Stimulated activated CD4-positive, alpha-beta T cell treated with anti-CD3 and anti-CD28 coated beads, Interleukin-15, amount 100 ng/mL, for 48 hours (primary cell): ENCODE measurements at places on chromosomes 16 and 17.
A peak's percentile ranks its signal among the peaks of the same experiment; 100 is the strongest.

DNA sequence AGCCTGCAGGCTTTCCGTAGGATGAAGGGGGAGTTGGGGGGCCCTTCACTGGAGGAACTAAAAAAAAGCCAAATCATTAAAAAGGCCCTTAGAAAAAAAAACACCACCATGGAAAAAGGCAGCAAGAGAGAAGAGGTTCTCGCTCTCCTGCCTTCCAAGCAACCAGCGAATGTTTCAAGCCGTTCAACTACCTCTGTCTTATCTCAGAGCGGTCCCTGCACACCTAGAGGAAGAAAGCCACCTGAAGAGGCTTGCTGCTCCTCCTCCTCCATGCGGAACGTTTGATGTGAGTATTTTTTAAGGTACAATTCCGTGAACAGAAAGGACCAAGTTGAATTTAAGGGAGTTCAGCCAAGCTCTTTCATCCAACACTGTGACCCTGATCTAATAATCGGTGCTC, 9.2 kb downstream of the NXN start:
- DNase-seq = no peak

DNA sequence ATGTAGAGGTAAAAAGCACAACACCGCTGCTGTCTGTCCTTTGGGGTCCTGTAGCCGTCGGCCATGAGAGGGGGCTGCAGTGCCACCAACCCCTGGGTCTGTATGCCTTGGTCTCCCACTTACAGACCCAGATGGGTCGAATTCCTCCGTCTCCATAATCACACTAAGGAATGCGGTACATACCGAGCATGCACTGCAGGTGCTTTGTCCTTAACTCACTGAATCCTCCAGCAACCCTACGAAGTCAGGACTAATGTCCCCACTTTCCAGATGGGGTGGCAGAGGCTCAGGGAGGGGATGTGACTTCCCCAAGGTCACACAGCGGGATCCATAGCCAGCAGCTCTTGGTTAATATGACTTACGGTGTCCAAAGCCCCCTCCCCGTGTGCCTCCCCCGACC, 219.9 kb upstream of the CIBAR2 start:
- no peak for DNase-seq

GRCh38 chr16:566475-567372, at the start of gene NHLRC4:
Gene NHLRC4, plus strand, starts transcription at chr16:567005. Its CDS starts 1,043 bp downstream, at chr16:568048.
- no peak for DNase-seq

GRCh38 chr17:62162898-62163297, 97.8 kb upstream of the MED13 start:
- no peak for DNase-seq

DNA sequence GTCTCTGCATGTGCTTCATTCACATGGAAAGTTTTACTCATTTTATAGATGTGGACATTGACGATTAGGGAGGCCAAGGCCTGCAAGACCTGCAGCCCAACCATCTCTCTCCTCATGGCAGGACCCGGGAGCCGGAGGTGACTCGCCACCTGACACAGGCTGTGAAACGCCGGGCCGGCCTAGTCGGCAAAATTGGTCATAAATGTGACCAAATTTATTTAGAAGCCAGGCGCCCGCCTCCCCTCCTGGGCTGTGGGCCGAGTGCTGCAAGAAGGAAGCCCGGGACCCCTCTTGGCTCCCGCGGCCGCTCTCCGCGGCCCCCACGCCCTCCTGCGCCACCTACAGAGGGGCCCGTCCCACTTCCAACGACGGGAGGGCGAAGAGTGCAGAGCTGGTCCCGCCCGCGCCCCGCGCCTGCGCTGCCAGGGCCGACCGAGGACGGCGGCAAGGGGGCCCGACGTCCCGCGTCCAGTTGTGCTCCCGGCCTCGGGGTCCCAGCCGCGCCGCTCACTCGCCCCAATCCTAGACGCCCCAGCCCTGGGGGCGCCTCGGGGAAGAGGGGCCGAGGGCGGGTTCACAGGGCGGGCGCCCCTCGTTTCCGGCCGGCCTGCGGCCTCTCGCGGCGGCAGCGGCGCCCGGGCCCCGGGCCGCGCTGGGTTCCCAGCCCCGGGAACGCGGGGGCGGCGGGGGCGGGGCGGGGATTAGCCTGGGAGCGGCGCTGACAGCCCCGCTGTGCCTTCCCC, 47.5 kb downstream of the WNT3 start:
- no peak for DNase-seq

DNA sequence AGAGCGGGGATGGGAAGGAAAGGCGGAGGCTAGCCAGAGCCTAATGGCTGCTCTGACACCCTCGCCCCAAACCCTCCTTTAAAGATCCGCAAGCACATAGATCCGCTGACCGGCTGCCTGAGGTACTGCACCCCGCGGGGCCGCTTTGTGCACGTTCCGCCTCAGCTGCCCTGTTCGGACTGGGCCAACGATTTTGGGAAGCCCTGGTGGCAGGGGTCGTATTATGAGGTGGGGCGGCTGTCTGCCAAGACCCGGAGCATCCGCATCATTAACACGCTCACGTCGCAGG, 663 bp downstream of the CYB5D1 start:
- DNase-seq = no peak

- DNase-seq = no peak
Observed at GRCh38 chr17:48740537-48740936, 12.0 kb upstream of the HOXB13 start.

- no peak for DNase-seq
Observed at GRCh38 chr17:65756760-65757159, 195.3 kb upstream of the AXIN2 start.

- DNase-seq = no peak
Observed at GRCh38 chr17:72425133-72425793, 304.4 kb downstream of the SOX9 start.

- DNase-seq = no peak
Observed at GRCh38 chr16:1188432-1189189, 35.7 kb downstream of the CACNA1H start.

- peak; percentile 73 for DNase-seq
Observed at GRCh38 chr17:8158267-8159031, 4.3 kb downstream of the VAMP2 start.

DNA sequence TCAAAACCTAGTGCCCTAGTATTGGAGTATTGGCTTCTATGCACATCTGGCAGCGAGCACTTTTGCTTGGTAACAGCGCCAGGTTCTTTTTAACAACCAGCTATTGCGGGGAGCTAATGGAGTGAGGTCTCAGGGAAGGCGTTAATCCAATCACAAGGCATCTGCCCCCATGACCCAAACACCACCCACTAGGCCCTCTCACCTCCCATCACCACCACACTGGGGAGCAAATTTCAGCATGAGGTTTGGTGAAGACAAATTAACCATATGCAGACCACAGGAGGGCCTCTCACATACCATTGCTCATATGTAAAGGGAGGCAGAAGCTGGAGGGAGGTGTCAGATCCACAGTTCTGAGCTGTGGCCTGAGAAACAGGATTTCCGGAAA, 893 bp upstream of the ODF4 start:
- no peak for DNase-seq

- DNase-seq = no peak
Observed at GRCh38 chr16:48632137-48632774, 22.3 kb upstream of the N4BP1 start.

DNA sequence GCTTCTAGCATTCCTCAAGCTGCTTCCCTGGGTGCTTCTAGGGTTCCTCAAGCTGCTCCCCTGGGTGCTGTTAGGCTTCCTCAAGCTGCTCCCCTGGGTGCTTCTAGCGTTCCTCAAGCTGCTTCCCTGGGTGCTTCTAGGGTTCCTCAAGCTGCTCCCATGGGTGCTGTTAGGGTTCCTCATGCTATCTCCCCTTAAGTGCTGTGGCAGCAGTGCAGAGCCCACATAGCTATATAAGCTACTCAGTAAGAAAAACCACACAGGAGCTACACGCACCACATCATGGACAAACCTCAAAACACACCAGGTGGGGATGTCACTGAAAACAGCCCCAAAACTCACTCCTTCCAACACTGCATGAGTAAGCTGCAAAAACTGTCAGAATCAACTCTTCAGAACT, 35.2 kb downstream of the ANKRD11 start:
- DNase-seq = no peak

DNA sequence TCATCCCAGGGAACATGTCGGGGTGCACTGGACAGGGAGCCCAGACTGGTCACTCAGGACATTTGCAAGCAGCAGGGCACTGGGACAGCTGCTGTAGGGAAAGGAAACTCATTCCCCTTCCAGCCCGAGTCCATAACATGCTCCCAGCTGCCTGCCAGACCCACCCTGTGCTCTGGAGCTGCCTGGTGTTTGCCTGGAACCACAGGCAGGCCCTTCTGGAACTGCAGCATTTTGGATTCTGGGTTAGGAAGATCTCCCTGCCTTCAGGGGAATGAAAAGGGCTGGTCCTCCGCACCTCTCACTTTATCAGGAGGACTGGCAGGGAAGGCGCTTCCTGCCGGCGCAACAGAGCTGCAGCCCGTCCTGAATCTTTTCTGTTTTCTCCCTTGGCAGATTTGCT, 41.2 kb downstream of the MEAK7 start:
- DNase-seq = no peak

GRCh38 chr17:79831265-79832217, 7.7 kb downstream of the CBX4 start:
- no peak for DNase-seq

DNA sequence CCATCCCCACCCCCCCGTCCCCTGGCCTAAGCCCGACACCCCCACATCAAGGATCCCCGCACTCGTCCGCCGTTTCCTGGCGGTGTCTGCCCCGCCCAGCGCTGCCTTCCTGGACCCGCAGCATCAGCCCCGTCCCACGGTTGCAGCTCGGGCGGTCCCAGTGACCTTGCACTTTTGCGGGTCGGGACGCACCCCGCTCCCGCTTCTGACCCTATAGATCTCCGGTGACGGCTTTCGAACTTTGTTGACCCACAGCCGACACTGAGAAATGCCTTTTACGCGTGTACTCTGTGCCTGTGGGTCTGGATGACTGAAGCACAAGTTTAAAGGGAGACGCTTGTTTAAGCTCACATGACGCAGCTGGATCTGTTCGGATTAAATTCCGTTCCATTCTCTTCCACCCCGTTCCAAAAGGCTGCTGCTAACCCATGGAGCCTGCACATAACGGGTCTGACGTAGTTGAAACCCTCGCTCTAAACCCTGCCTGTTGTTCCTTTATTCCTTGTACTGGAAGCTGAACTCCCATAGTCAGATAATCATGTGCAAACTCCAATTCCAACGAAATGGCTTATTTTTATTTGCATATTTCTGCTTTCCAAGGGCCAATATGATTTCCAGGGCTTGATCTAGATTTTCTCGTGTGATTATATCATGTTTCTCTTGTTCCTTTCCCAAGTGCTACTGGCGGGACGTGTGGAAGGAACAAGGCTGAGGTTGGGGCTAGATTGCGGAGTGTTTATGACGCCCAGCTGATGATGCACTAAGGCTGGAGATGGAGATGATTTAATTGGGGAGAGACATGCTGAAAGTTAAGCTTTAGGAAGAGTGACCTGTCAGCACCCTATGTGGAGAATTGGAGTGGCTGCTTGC, 834 bp downstream of the FLYWCH1 start:
- DNase-seq = no peak

- DNase-seq = no peak
Observed at GRCh38 chr17:77935121-77935571, 23.4 kb upstream of the TNRC6C start.

GRCh38 chr17:37648555-37648954, 5.3 kb upstream of the DDX52 start:
- DNase-seq = no peak

DNA sequence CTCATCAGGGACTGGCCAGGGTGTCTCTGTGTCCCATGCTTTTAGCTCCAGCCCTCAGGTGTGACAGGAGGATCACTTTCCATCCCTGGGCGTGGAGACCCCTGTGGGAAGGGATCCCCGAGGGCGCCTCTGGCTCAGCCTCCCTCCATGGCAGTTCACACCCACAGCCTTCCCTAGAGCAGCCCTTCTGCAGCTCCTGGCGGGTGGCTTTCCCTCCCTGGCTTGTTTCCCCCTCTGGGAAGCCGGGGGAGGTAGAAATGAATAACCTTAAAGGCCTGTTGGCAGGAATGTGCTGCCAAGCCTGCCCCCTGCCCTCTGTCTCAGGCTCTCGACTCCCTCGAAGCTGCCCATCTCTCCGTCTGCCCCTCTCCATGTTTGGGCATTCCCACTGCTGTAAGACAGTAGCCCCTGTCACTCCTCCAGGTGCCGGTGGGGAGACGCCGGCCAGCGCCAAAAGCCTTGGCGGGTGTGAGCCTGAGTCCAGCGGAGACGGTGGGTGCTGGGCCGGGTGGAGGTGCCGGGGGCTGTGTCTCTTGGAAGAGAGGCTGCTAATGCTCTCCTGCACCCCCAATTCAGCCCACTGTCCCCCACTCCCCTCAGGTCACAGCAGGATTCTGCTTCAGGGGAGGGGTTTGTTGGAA, 2.1 kb upstream of the ATP2A1 start:
- no peak for DNase-seq

DNA sequence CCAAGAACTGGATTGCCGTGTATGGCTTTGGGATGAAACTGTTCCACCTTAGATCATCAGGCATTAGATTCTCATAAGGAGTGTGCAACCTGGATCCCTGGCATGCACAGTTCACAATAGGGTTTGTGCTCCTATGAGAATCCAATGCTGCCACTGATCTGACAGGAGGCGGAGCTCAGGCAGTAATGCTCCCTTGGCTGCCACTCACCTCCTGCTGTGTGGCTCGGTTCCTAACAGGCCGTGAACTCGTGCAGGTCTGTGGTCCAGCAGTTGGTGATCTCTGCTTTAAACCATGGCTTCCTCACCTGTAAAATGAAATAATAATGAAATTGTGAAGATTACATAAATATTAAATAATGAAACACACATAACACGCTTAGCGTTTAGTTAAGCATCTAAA, 45.5 kb upstream of the FBXO47 start:
- DNase-seq = no peak

DNA sequence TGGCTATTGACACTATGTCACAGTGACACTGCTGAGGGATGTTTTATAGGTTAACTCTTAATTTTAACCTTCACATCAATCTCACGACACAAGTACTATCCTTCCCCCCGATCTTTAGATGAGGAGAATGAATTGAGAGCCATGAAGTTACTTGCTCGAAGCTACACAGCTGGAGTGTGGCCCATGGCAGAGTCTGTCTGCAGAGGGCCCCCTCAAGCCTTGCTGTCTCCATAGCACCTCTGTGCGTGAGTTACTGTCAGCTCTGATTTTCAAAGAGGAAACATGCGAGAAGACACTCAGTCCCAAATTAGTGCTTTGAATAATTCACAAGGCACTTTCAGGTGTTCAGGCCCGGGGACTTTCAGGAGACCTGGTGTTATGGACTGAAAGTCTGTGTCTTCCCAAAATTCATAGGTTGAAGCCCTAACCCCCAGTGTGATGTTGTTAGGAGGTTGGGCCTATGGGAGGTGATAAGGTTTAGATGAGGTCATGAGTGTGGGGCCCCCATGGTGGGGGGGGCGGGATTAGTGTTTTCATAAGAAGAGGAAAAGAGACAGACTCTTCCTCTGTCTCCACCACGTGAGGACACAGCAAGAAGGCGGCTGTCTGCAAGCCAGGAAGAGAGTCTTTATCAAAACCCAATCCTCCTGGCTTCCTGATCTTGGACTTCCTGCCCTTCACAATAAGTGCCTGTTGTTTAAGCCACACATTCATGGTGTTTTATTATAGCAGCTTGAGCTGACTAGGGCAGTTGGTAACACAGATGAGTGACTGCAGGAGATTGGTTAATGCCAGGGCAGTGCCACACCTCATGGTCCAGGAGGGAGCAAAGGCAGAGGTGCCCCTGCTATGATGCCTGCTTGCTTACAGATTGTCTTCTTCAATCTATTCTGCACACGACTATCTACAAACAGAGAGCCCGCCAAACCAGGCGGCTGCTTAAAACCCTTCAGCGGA, 281.8 kb downstream of the HAPSTR1 start:
- DNase-seq = no peak

- DNase-seq = no peak
Observed at GRCh38 chr17:38357486-38358123, 6.0 kb downstream of the SOCS7 start.
